ENCODE measurements at places on chromosomes 7 and 10.

- DNase-seq, result no peak
Measured at GRCh38 chr10:18000601-18001000, 48.9 kb downstream of the SLC39A12 start.

DNA sequence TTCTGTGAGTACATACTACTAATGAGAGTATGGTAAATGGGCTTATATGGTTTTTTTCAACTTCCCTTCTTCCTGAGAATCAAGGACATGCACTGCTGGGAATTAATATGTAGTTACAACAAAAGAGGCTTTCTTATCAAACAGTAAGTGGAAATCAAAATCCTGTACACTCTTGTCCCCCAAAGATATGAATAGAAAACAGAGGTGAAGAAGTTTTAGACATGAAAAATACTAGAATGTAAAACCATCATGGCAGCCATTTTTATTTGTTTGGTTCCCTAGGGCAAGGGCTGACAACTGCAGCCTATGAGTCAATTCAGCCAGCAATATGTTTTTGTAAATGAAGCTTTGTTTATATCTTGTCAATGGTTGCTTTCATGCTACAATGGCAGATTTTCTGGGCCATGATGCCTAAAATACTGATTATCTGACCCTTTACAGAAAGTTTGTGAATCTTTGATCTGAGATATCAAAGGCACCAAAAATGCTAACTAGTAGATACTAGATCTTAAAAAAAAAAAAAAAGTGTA lies 422.4 kb downstream of the PARD3 start:
- no peak for DNase-seq

DNA sequence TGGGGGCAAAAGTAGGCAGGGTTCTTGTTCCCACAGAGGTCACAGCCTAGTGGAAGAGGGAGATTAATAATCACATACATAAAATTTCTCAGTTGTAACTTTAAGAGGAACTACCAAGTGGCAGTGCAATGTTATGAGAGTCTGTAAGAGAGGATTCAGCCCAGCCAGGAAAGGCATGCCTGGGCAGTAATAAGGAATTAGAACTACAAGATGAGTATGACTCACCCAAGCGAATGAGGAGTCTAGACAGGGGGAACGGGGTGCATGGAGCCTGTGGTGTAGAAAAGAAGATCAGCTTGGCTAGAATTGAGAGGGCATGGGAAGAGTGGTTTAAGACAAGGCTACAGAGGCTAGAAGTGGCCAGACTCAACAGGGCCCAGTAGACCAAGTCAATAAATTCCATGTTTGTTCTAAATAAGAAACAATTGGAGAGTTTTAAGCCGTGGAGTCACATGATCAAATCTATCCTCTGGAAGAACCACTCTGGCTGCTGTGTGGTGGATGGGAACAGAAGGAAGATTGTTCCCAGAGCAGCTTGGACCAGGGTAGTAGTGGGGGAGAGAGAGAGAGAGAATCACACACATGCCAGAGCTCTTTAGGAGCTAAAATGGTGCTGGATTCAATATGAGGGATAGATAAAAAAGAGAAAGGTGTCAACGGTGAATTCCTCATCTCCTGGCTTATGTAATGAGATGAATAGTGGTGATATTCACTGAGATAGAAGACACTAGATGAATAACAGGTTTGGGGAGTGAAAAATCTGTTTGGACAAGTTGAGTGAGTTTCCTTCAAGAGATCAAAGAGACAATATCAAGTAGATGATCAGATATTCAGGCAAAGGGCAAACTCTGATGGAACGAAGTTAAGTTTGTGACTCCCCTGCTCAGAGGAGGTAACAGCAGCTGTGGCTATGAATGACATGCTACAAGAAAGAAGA lies 265.1 kb downstream of the FGFR2 start:
- no peak for DNase-seq

DNA sequence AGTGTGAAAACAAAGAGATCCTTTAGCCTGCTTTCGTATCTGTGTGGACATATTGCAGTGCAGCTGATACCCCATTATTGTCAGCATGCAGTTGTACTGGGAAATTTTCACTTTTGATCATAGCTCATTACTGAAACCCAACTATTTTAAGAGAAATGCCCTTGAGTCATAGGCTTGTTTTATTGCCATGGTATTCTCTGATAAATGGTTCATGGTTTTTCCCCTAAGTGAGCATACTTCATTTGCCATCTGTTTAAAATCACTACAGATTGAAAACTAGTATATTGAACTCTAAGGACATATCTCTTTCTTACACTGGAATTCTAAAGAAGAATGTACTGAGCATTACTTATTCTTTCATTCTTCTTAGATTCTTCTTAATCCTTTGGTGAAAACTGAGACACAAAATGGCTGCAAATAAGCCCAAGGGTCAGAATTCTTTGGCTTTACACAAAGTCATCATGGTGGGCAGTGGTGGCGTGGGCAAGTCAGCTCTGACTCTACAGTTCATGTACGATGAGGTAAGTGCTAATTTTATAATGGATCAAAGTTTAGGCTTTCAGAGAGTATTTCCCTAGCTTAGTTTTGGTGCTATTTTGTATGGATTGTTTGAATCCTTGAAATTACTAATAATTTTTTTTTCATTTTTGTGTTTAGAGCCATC lies 63.0 kb downstream of the RALA start:
- DNase-seq, result peak; percentile 20

GRCh38 chr10:22927661-22928403 lies at the start of gene ARMC3:
Gene ARMC3 (plus strand): TSS chr10:22928053. CDS start chr10:22931997, 3,944 bp downstream.
- peak; percentile 29 for DNase-seq

GRCh38 chr10:132182591-132182990 lies 4.2 kb upstream of the DPYSL4 start:
- DNase-seq, result no peak

- DNase-seq, result no peak
Measured at GRCh38 chr7:7151865-7152264, 30.5 kb upstream of the C1GALT1 start.

DNA sequence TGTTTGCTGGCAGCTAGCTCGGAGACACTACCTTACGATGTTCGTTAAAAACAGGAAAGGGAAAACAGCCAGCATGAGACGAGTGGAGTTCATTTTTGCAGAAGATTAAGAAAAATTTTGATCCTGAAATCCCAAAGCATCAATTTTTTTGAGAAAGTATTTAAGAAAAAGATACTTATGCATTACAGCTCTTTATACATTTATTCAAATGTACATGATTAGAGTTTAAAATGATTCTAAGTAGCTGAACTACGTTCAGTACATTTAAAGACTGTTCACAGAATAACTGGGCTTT lies 34.7 kb downstream of the CNPY1 start:
- no peak for DNase-seq

DNA sequence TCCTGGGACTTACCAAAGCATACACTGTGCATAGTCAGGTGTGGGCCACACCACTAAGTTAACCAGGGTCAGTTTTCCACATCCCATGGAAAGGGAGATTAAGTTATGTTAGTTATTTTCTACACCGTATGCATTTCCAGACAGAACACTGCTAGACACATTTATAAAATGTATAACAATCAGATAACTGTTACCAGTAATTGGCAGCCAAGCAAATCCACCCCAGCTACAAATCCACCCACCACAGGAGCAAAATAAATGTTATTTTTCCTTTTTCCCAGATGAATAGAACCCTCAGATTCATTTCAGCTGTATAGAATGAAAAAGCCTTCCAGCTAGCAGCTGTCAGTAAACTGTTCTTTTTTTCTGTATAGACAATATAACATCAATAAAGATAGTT lies 256.9 kb upstream of the FZD1 start:
- no peak for DNase-seq

DNA sequence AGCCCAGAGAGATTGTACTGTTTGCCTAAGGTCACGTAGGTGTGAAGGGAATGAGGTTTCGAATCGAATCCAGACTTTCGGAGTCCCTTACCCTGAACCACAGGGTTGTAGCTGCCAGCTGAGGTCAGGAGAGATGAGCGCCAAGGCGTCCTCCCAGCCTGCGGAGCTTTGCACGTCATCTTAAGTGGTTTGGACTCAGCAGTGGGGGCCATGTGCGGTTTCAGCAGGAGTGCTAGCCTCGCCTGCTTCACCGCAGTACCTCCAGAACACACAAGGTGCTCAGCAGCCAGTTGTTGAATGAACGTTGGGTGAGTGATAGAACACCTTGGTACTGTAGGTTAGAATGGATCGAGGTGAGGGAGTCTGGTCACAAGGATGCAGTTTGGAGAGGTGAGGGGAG lies 74.9 kb upstream of the PPIF start:
- no peak for DNase-seq
